Caki2 (cell line): ENCODE measurements at places on chromosomes 11 and 22.

GRCh38 chr11:50074161-50074560, 41.5 kb downstream of the OR4C45 start:
- no peak for DNase-seq

GRCh38 chr22:27835446-27835845, 33.9 kb upstream of the MN1 start:
- no peak for DNase-seq

DNA sequence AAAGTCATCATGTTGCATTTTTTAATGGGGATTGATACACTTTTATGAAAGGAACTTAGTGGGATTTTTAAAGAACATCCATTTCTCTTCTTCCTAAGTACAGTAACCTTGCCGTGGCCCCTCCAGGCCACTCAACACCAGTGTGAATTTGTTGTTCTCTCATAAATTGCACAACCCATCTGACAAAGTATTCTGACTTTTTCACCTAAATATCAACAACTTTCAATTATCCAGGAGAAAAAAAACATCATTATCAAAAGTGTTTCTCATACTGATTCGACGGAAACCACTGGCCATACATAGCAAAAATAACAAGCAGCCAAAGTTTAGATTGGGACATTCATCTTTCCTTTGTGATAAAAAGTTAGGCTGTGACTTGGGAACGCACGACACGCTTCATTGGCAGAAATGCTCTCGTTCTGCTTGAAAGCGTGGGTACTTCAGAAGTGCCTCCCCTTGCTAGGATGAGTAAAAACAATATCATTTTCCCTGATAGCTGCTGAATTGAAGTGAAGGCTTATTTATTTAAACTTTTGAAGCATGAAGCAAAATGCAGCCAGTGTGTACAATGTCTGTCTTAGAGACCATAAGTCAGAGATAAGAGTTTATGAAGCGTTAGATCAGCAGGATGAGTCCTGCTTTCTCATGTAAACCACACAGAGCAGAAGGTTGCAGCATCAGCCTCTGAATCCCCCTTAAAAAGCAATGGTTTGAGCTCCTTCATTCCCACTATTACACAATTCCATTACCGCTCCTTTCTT, 20.6 kb upstream of the EIF3M start:
- DNase-seq = peak; percentile 93

DNA sequence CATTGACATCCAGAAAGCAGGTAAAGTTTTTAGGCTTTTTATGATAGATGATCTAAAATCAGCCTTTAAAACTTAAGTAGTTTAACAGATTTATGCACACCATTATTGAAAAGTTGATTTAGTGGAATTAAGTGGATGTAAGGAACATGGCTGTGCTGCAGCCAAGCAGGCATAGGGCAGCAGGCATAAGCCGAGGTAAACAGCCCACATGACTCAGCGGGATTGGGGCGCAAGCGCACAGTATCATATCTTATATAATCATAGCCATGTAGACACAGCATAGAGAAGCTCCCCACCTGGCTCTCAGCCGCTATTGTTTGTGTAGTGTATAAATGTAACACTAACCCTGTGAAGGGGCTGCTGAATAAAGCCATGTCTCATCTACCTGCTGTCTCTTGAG, 157.5 kb downstream of the WNT11 start:
- no peak for DNase-seq

DNA sequence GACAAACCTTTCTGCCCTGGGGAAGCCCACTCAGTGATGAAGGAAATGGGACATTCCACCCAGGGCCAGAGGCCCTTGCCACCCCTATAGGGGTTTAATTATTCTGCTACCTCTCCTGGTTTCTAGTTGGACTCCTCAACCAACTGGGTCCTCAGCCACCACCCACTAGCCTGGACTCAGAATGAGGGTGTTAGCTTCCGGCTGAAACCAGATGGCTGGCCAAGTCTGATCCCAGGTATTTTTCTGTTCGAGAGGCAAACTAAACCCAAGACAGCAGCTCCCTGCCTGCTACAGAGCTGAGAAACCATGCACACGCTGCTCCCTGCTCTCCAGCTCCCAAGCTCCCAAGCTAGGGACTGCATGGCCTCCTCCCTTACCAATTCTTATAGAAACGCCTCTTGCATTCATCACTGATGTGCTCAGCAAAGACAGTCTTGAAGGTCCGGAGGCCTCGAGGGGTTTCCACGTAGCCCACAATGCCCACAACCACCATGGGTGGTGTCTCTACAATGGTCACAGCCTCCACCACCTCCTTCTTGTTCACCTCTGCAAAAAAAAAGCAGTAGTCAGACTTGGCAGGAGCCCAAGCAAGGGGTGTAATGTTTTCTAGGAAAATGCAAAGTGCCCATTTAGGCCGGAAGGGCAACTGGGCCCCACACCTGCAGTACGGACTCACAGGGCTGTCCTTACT, 2.2 kb downstream of the RPL3 start:
- peak; percentile 44 for DNase-seq

DNA sequence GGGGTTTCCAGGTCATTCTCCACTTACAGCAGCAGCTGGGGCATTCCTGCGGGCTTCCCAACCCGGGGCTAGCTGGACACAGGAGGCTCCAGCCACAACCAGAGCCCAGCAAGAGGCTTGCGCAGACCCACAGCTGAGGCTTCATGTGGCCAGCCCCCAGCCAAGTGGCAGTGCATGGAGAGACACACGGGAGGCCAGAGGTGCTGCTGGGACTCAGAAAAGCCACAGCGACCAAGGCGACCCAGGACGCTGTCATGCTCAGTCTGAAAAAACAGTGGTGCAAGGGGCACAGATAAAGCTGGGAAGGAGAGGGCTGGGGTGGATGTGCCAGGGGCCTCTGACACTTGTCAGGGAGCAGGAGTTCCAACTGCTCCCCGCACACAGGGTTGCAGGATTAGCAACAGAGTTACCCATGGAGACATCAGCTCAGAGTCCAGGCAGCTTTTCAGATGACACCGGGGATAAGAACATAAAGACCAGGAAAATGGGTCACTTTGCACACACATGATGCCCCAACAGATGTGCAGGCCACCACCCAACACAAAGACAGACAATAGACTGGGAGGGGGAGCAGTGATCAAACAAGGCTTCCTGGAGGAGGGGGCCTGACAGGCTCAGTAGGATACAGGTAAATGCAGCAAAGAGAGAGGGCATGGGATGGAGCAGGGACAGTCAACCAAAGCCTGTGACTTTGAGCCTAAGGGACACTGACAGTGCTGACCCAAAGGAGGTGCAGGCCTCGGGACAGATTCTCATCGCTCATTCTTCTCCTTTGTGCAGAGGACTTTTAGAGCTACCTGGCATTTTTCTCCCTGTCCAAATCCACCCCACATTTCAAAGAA, 6.9 kb upstream of the NEAT1 start:
- no peak for DNase-seq

- DNase-seq = no peak
Observed at GRCh38 chr11:64647019-64647779, 56.2 kb downstream of the SLC22A12 start.

- DNase-seq = no peak
Observed at GRCh38 chr11:12067796-12068357, 42.5 kb upstream of the MICAL2 start.

- no peak for DNase-seq
Observed at GRCh38 chr22:45026511-45026910, 16.7 kb upstream of the PHF21B start.

GRCh38 chr11:15636521-15637089, 521.9 kb downstream of the INSC start:
- no peak for DNase-seq

DNA sequence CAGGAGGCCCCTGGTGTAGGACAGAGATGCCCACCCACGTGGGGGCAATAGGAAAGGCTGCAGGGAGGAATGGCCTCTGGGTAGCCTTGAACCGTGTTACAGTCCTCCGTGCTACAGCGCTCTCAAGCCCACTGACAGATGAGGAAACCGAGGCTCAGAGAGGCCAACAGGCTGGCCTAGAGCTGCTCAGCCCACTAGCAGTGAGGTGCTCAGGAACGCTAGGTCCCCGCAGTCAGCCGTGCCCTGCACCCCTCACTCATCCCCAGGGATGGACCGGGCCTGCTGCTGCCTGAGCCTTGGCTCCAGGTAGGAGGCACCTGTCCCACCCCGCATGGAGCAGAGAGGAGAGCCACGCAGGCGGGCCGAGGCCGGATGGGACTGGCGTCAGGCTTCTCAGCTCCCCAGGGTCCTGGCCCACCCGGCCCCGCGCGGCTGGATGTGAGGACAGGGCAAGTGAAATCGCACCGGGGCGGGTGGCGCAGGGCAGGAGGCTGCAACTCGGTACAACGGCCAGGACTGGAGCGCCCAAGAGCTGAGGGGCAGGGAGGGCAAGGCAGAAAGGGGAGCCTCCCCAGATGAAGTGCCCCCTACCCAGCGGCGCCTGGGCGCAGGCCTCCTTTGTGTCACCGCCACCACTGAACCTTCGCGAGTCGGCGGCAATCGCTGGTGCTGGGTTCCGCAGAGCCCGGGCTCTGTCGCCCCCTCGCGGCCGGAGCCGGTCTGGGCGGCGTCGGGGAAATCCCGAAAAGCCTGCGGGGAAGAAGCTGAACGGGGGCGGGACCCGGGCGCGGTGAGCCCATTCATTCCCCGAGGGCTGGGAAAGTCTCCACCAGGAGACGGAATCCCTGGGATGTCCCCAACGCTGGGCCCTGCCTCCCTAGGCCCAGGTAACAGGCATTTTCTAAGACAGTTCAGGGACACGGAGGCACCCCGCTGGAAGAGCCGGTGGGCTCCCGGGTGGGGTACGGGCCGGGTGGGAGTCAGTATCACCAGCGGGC, 8.4 kb upstream of the SLC2A11 start:
- peak; percentile 83 for DNase-seq

DNA sequence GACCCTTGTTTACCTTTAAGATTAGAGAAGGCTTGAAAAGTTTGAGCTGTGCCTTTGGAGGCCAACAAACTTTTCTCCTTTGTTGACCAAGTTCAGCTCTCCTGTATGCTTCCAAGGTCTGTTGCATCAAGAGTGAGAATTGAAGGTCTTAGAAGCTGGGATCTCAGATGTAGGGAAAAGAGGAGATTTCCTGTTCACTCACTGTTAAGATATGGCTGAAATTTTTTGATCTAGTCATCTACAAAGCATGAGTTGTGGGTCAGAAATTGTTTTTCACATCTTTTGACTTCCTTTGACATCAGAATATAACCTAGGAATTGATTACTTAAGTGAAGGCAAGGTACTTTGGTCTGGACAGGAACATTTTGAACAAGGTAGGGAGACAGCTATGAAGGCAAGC, 12.1 kb downstream of the OR51B4 start:
- no peak for DNase-seq

GRCh38 chr22:48744283-48744641, 1083.4 kb downstream of the BRD1 start:
- no peak for DNase-seq

GRCh38 chr22:45446216-45446615, 32.7 kb downstream of the RIBC2 start:
- no peak for DNase-seq

GRCh38 chr11:65083134-65083833, 556 bp downstream of the CDCA5 start:
- no peak for DNase-seq

GRCh38 chr11:58757439-58757838, 25.7 kb upstream of the GLYAT start:
- DNase-seq = no peak

DNA sequence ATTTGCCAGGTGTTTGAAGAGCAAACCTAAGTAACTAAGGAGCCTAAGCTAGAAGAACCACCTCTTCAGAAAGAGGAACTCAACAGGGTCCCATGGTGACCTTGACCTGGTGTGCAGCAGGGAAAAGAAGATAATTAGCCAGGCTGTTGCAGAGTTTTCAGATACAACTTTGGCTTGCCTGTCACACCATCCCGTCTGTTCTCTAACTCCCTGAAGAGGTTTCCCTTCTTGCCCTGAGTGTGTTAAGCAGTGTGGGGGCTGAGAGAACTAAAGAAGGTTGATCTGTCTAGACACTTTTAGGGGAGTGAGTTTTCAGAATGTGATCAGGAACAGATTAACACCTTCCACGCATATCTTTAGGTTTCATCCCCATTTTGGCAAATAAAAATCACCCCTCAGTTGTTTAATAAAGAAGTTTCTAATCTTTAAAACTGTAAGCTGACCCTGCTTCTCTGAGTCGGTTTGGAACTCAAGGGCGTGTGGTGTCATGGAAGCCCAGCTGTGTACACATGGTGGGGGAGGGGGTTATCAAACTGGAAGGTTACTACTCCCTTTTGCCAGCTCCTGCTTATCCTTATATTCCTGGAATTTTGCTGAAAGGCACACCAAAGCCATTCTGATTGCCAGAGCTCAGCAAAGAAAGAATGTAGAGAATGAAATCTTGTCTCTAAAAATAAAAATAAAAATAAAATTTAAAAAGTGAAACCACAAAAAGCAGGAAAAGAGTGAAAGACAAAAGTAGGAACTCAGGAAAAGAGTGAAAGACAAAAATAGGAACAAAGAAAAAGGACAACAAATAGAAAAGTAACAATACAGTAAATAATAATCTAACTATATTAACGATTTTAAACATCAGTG, 70.2 kb downstream of the DBX1 start:
- DNase-seq = no peak

DNA sequence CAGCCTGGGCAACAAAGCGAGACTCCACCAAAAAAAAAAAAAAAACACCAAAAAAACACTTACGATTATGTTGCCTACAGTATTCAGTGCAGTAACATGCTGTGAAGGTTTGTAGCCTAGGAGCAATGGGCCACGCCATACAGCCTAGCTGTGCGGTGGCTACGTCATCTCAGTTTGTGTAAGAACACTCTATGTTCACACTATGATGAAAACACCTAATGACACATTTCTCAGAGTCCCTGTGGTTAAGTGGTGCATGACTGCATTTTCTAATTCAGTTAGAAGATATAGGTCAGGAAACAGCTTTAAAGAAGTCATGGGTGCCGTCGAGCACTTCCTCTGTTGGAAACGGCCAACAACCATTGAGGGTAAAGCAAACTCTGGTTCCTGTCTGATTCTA, 75.7 kb upstream of the ANO1 start:
- DNase-seq = no peak

GRCh38 chr22:19760058-19760950, at the start of gene TBX1:
TBX1 (plus strand) TSS chr22:19760778; CDS start chr22:19760844, 66 bp downstream.
- no peak for DNase-seq

DNA sequence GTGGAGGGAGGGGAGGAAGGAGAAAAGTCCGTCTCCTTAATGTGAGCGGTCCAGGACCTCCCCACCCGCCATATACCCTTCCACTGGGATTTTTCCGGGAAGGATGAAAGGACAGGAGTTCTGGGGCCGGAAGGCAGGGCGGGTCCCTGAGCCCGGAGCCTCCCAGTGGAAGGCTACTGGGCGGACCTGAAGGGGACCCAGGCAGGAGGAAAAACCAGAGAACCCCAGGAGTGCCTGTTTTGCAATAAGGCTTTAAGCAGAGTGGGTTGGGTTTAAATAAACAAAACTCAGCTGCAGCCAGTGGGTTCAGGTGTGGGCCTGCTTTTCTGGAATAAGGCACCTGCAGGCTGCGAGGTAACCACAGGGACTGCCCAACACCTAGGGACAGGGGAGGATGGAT, 1.7 kb upstream of the CELSR1 start:
- DNase-seq = no peak

GRCh38 chr22:49972163-49973017, 11.8 kb downstream of the PIM3 start:
- no peak for DNase-seq
